ENCODE measurements at places on chromosomes 11 and 22.

DNA sequence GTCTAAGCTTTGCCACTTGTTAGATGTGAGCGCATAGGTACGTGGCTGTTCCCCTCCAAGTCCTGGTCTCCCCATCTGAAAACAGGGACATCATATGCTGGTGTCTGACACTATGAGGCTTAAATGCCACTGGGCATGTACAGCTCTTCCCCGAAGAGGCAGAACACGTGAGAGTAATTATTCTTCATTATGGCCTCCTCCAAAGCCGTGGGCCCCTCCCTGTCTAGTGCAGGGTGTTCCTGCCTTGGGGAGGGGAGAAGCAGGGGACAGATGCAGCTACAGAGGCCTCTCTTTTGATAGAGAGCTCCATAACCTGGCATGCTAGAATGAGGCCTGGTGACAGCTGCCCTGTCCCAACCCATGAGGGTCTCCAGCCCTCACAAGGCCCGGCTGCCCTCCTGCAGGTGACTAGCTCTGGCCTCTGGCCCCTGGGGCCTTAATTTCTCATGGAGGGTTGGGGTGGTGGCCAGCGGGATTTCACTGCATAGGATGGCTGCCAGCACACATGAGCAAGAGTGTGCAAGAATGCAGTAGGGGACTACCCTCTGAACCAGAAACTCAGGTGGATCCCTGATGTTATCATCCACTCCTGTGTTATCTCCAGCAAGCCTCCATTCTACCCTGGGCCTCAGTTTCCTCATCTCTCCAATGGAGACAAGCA, 334.6 kb downstream of the MN1 start:
- DNase-seq = no peak

GRCh38 chr11:112173152-112173551, 2.2 kb upstream of the BCO2 start:
- no peak for DNase-seq

DNA sequence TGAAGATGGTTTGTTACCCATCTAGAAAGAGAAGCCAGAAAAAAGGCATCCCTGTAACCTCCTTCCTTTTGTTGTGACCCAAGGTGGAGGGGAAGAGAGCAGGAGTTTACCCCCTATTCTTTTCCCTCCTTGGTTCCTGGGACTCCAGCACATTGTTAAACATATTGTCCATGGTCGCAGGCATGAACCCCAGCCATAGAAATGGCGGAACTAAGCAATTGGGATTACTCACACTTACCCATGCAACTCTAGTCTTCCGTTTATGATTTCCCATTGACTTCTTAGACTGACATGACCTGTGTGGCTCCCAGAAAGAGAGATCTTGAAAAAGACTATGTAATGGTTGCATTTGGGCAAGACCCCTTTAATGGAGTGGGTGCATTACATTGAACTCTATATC, 45.4 kb downstream of the OR4C46 start:
- DNase-seq = no peak

- no peak for DNase-seq
Measured at GRCh38 chr11:10864688-10865087, 6.8 kb upstream of the ZBED5 start.

DNA sequence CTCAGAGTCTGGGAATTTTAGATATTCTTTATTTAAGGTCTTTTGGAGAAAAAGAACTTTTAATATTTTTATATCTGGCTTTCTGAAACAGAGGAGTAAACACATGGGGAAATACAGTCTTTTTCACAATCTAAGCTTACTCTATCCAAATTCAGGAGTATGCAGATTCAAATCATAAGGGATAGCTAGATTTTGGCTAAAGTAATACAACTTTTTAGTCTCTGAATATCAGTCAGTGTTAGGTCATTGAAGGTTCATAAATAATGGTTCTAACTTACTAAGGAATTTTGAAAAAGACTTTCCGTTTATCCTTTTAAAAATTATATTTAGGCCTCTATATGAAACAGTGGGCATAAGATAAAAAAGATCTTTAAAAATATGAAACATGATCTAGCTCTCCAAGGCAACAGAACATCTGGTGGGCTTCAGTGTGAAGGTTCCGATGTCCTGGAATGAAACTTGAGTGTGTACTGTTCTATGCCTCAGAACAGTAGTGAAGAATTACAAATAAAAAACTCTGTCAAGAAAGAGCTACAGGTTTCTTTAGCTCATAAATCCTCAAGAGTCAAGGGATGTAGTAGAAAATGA, 165.2 kb upstream of the PDGFD start:
- DNase-seq = no peak

- DNase-seq = no peak
Measured at GRCh38 chr11:113057038-113057437, 95.8 kb downstream of the NCAM1 start.

- no peak for DNase-seq
Measured at GRCh38 chr22:21641417-21641788, 699 bp upstream of the SDF2L1 start.

DNA sequence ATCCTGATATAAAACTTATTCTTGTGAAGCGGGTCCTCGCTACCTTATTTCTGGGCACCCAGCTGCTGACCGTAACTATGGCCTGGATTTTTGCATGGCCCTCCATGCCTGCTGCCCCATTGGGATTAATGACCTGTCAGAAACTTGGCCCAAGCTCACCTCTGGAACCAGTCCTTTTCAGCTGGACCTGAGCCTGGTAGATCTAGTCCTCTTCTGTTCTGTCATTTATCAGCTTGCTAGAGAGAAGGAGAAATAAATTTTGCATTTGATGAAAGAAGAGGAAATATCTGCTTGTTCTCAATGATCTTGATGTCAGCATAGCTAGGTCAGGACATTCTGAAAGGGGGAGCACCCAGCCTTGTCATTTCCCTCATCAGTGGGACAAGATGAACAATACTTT, 387.8 kb upstream of the LARGE1 start:
- no peak for DNase-seq

GRCh38 chr22:50186181-50186714, 535 bp downstream of the TRABD start:
- DNase-seq = no peak

GRCh38 chr11:122398851-122399250, 256.7 kb upstream of the UBASH3B start:
- DNase-seq = no peak

GRCh38 chr11:64568041-64568571, 22.9 kb upstream of the SLC22A12 start:
- DNase-seq = no peak

- peak; percentile 92 for DNase-seq
Measured at GRCh38 chr11:119106564-119107537, at the start of gene C2CD2L. C2CD2L (plus strand) TSS chr11:119107344; CDS start chr11:119107742, 398 bp downstream.

DNA sequence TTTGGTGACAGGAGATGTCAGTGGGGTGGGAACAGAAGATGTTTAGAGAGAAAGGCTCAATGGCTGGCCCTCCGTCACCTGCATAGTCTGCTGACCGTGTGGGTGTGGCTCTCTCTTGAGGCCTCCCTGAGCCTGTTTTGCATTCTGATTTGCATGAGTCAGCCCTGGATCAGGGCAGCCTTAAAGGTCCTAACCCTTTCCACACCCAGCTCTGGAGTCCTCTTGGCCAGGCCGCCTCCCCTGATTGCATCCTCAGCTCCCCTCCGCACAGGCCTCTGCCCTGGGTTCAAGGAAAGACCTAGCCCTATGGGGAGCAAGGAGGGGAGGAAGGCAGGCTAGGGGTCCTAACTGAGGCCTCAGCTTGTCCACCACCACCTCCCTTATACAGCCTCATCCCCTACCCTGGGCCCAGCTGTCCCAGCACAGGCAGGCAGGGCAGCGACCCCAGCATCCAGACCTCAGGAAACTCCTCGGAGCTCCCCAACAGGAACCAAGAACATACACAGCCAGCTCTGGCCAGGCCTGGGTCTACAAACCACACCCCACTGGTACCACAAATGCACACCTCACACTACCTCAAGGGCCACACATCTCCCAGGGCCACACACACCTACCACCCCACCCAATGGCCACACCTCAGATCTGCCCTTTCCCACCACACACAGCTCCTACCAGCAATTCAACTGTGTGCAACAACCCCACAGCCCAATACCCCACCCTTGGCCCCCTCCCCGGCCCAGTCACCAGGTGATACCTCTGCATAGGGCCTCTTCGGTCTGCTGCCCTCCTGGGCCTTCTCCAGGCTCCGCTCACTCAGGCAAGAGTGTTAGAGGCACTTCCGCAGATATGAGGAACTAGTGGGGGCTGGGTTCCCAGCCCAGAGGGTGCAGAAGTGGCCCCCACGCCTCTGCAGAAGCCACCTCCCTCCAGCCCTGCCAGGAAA, 13.7 kb downstream of the ARAP1 start:
- DNase-seq = no peak

DNA sequence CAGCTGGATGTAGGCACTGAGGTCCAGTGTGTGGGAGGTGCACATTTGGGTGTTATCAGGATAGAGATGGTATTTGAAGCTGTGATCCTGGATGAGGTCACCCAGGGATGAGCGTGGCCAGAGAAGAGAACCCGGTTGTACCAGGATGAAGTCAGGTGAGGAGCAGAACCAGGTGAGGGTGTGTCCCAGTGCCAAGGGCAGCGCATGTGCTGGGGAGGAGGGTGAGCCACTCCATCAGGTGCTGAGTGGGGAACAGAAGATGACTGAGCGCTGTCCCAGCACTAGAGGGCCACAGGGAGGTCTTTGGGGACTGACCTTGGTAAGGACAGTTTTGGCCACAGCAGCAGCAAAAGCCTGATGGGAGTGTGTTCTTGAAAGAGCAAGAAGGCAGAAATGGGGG, 2.7 kb downstream of the ARL2 start:
- DNase-seq = no peak

- DNase-seq = no peak
Measured at GRCh38 chr22:20651286-20651685, 122.6 kb upstream of the SERPIND1 start.

DNA sequence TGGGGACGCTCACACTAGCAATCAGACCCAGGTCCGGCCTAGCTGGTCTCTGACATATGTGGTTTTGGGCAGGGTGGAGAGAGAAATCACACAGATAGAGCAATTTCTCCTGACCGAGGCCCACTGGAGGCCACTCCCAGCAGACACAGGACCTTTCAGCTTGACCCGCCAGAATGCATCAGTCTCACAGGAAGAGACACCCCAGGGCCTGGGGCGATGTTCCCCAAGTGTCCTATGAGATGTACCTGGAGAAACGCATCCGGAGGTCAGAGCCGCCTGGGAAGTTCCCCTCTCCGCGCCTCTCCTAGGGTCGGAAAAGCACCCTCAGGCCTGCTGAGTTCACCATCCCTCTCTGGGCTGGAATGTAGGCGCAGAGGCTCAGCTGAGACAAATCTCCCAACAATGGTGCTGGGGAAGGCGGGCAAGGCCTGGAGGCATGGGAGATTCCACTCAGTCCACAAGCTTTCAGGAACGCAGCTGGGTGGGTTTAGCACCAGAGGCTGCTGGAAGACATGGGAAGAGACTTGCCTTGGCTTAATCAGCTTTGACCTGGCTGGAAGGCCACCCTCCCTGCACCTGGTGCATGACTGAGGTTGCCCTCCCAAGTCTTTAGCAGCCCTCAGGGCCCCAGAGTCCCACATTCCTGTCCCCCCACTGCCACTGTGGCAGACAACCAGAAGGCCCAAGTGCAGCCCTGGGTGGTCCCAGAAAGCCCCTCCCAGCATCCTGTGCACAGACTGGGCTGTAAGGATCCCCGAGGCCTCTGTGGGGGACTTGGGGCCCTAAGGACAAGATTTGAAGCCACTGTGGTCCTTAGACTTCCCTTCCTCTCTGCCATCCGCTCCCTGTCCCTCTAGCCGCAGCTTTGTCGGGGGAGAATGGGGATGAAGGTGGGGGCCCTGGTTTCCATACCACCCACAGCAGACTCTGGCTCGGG, 57.5 kb downstream of the RTL6 start:
- DNase-seq = no peak

DNA sequence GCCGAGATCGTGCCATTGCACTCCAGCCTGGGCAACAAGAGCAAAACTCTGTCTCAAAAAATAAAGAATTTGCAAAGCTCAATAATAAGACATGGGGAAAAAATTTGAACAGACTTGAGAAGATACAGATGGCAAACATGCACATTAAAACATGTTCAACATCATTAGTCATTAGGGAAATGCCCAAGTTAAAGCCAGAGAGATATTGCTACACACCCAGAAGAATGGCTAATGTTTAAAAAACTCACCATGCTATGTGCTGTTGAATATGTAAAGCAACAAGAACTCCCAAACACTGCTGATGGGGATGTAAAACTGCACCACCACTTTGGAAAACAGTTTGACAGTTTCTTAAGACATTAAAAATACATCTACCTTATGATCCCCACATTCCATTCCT, 12.6 kb downstream of the LRRC75B start:
- DNase-seq = no peak

DNA sequence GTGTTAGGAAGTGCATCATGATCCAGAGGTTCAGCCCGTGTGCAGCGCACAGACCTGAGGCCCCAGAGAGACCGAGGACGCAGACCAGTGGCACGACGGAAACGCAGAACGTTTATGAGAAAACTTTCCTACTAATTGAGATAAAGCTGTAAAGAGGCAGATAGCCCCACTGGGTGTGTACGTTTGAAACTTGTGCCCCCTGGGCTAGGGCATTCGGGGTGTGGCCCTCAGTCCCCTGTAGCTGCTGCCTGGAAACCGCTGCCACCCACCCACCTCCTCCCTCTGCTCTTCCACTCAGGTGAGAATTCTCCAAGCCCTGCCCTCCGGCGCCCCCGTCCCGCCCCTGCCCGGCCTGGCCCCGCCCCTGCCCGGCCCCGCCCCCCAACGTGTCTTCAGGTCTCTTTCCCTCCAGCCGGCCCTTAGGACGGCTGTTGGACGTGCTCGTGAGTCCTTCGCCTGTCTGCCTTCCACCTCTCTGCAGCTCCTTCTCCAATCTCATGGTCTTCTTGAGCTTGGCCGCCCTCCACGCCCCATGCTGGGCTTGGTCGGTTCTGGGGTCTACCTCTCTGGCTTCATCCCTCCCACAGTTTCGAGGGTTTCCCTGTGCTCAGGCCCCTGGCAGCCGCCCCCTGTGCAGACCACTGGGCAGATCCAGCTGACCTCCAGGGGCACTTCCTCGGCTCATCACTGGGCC, 12.1 kb downstream of the MAPK8IP2 start:
- no peak for DNase-seq

DNA sequence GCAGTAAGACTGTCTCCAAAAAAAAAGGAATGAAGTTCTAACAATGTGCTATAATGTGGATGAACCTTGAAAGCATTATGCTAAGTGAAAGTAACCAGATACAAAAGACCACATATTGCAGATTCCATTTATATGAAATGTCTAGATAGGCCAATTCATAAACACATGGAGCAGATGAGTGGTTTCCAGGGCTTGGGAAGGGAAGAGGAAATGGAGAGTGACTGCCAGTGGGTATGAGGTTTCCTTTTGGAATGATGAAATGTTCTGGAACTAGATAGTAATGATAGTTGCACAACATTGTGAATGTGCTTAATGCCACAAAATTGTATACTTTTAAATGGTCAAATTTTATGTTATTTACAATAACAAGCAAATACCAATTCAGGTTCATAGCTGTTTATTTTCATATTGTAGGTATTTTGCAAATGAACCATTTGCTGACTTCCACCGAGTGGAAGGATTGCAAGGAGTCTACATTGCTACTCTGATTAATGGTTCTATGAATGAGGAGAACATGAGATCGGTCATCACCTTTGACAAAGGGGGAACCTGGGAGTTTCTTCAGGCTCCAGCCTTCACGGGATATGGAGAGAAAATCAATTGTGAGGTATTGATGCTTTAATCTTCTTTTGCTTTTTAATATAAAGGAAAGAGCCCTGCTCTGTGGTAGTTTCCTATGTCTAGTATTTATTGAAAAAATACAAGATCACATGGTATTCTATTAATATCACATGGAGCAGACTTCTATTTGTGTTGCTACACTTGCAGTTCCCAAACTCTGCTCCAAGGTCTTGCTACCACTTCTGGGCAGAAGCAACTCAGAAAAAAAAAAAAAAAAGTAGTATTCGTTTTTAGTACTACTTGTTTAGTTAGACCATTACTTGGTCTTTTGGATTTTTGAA, 67.7 kb upstream of the SORL1-AS1 start:
- DNase-seq = no peak

Data from CD4-positive, alpha-beta T cell treated with Interleukin-6 at 100 ng/mL for 8 hours (primary cell).